ENCODE measurements at places on chromosomes 6 and 20. TPM values are rescaled to one million over a fixed set of nuclear protein-coding genes. Genes with fewer than 3 reads are reported as not detected.

The ZNF391 gene
- 17.0 TPM for total RNA-seq

The MYBL2 gene
- 36.1 TPM for total RNA-seq

The HLA-DQA1 gene
- not detected for total RNA-seq

The LAMA2 gene
- not detected for total RNA-seq

The CRISP3 gene
- not detected for total RNA-seq

DNA sequence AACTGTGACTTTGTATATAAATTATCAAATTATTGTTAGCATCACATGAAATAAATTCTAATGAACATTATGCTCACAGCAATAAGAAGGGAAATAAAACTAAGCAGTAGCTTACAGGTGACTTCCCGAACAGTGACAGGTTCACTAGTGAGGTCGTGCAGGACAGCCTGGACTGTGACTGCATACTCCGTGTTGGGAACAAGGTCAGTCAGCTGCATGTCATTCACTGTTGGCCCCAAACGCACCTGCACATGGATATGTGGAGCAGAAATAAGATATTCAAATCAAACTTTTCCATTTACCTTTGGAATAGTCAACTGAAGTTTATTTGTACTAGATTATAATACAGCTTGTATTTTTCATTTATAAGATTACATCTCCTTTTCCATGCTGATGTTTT is 60.6 kb downstream of the COL12A1 start:
- no peak for DNase-seq

DNA sequence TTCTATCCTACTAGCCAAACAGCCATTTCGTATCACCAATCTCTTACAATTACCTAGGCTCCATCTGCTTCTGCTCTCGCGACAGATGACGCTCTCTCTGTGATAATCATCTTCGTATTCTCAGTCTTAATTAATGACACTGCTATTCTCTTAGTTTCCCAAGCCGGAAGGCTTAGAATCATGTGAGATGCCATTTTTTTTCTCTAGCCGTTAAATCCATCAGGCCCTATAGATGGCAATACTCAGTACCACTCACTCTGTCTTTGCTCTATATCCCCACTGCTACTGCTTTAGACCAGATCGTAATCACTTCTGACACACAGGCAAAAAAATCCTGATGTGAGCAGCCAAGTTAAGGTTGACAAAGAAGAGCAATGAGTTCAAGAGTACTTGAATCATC is 2.1 kb upstream of the THEMIS start:
- no peak for DNase-seq

GRCh38 chr6:23841116-23841515 is 284.9 kb upstream of the NRSN1 start:
- DNase-seq: no peak

GRCh38 chr6:27684264-27685211 is 211.6 kb upstream of the ZNF184 start:
- peak; percentile 76 for DNase-seq

- DNase-seq: no peak
These were observed 41.7 kb downstream of the EZR start for GRCh38 chr6:158777510-158777909.

GRCh38 chr6:18561037-18561750 is 174.0 kb downstream of the RNF144B start:
- DNase-seq: no peak

DNA sequence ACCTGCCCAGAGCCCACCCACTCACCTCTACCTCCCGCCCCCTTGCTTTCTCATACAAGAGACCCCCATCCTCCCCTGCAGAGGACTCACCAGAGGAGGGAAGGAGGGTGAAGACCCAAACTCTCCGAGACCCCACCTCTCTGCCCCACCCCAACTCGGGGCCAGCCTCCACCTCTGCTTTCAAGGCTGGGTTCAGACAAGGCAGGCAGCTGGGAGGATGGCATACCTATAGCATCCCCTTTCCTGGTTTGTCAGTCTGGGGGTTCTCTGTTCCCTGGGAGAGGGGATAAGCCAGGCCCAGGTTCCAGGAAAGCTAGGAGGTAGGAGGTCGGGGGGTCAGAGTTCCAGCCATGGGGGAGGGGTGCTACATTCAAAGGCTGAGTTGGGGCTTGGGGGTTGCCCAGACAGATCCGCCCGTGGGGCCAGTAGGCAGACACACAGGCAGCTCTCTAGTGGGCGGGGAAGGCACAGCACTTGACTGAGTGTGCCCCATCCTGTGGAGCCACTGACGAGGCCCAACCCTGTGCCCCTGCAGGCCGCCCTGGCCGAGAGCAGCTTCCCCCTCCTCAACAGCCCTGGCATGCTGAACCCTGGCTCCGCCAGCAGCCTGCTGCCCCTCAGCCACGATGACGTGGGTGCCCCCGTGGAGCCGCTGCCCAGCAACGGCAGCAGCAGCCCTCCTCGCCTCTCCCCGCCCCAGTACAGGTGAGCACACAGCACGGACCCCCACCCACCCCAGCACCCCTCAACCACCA is 40.8 kb upstream of the MDFI start:
- DNase-seq: no peak

- DNase-seq: no peak
These were observed 703 bp downstream of the MRPL2 start for GRCh38 chr6:43058531-43058930.

- DNase-seq: no peak
These were observed 110.5 kb downstream of the IRF4 start for GRCh38 chr6:501891-502601.
